ENCODE measurements at places on chromosomes 13 and 19.

DNA sequence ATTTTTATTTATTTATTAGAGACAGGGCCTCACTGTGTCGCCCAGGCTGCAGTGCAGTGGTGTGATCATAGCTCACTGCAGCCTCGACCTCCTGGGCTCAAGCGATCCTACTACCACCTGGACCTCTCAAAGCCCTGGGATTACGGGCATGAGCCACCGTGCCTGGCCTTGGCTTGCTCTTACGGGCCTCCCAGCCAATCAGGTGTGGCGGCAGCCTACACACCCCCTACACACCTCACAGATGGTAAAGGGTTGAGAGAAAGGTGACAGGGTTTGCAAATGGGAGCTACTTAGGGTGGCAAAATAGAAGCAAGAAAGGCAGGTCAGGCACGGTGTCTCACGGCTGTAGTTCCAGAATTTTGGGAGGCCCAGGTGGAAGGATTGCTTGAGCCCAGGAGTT is 1.0 kb upstream of the ZBTB32 start:
- no peak for DNase-seq

DNA sequence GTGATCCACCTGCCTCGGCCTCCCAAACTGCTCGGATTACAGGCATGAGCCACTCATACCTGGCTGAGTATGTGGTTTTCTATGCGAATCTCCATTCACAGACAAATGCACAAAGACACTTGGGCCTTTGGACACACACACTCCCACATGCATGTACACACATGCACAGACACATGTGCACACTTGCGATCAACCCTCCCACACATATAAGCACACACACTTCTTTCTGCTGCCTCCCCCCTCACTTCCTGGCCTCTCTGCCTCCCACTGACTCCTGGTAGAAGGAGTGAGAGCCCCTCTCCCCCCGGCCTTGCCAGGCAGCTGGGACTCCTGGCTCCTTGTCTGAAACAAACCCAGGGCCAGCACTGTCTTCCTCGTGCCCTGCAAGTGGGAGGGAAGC is 29.3 kb upstream of the PLEKHF1 start:
- no peak for DNase-seq

- no peak for DNase-seq
Measured at GRCh38 chr13:46496086-46496485, 56.9 kb upstream of the LRCH1 start.

GRCh38 chr19:49749771-49750170 is 13.3 kb downstream of the TSKS start:
- no peak for DNase-seq

- DNase-seq = no peak
Measured at GRCh38 chr19:18915639-18916038, 3.5 kb downstream of the COPE start.

- no peak for DNase-seq
Measured at GRCh38 chr13:95387733-95388207, 86.5 kb upstream of the ABCC4 start.

DNA sequence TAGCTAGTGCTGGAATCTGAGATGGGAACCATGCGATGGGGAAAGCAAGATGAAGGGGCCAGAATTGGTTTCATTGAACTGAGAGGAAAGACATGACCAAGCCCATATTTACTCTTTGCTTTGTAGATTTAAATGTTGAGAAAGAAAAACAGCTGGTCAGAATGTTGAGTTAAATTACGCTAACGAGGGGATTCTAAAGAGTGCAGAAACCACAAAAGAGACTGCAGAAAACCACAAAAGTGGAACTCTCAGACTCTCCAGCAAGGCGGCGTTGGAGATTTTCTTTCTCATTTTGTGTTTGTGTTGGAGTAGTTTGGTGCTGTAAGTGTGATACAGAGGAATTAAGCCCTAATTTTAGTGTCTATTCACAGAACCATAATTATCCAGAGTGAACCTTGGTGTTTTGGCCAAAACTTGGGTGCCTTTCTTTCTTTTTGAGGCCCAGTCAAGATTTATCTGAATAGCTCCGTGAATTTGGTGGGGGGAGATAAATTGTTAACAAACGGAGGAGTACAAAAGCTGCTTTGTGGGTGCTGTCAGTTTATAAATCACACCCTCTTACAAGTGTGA is 26.3 kb downstream of the SAE1 start:
- DNase-seq = no peak

DNA sequence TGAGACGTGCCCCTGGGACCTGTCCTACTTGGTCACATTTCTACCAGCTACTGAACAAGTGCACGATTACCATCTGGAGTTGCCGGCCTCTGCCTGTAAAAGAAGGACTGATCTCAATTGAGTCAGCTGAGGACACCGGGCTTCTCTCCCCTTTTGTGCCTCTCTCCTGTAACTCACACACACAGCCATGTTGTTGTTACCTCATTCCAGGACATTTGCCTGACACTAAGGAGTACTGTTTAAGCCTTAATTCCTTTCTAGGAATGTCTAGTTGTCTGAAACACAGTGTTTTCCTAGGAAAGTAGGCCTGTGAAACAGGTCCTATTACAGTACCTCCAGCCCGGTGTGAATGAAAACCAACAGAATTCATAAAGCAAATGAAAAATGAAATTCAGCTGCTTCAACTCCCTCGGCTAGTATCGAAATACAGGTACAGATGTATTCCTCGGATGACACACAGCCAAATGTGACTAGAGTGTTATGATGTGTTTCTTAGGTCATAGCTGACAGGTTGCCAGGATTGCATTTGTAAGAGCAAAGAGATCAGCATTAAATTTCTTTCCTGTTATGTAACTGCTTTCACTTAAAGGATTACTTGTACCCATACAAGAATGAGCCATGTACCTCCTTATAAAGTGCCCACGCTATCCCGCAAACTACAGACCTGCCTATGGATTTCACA is 152.0 kb upstream of the IRS2 start:
- no peak for DNase-seq

DNA sequence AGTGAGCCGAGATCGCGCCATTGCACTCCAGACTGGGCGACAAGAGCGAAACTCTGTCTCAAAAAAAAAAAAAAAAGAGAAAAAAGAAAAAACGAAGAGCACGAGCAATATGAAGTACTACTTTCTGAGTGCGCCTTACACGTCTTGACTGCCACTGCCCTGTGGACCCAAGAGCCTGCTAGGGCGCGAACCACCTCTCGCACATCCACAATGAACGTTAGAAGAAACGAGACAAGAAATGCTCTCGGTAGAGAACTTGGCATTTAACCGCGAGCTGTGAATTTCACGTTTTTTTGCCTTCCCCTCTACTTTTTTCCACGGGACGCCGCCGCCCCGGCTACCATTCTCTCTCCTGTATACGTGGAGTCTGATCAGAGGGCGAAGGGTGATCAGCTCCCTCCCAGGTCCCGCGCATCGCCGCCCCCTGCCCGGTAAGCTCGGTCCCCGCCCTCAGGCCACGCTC is 454 bp downstream of the TIMM44 start:
- DNase-seq = peak; percentile 30

GRCh38 chr13:34214686-34215085 is 396.7 kb downstream of the RFC3 start:
- no peak for DNase-seq

DNA sequence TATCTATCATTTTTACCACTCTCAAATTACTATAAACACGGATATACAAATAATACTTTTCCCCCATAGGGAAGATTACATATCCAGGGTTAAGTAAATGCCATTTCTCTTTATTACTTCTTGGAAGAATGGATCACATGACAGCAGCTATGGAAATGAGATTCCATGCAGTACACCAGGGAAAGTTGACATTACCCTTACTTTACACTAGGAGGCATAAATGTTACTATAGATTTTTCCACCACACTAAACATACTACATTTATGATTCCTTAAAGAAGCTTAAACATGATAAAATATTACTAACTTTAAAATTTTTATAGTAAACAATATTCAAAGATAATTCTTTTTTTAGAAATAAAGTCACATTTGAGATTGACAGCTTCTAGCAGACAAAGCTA is 611.4 kb downstream of the PCDH9 start:
- DNase-seq = no peak

DNA sequence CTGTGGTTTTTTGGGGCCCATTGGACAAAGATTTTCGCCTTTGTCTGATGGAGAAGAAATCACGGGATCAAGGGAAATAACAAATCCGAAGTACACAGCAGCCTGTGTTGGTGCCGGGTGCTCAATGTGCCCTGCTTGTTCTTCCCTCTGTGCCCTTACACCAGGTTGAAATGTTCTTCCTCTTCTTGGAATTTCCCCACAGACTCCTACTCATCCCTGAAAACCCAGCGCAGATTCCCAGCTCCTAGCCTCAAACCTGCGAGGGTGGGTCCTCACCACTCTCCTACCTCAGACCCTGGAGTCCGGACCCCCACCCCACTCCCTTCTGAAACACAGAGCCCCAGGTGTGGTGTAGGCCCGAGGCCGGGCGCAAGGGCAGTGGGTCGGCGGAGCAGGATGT is 4.9 kb upstream of the ACP4 start:
- DNase-seq = no peak

- DNase-seq = no peak
Measured at GRCh38 chr13:113817860-113818691, 45.8 kb downstream of the GAS6 start.

- DNase-seq = no peak
Measured at GRCh38 chr13:73465617-73465971, 406.8 kb downstream of the KLF5 start.

GRCh38 chr13:47837104-47837880 is 163.8 kb downstream of the SUCLA2 start:
- no peak for DNase-seq

GRCh38 chr19:24098359-24098758 is 11.4 kb downstream of the ZNF254 start:
- no peak for DNase-seq

DNA sequence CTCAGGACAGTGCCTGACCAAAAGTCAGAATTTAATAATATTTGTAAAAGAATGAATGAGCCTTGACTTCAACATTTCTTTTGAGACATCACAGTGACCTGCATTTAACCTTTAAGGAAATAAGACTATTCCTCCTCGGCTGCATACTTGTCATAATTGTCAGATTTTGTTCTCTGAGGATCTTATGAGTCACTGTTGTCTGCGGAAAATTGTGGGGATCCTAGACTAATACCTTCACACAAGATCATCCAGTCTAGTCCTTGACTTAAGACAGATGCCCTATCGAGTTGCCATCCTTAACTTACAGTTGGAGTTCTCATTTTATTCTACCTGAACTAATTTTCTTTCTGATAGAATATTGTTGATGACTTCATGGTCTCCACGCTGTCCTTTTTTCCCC is 198.4 kb downstream of the DLEU7 start:
- DNase-seq = no peak

GRCh38 chr13:71380191-71380590 is 486.8 kb downstream of the DACH1 start:
- no peak for DNase-seq

GRCh38 chr13:100596516-100596915 is 7.9 kb upstream of the GGACT start:
- DNase-seq = no peak

Measured in activated CD4-positive, alpha-beta T cell treated with anti-CD3 and anti-CD28 coated beads, Interleukin-2, amount 50 U/mL, for 4 hours (primary cell).